Left lung (tissue), 14 donors: ENCODE measurements at places on chromosomes 7 and 10. TPM values are rescaled to one million over a fixed set of nuclear protein-coding genes. Genes with fewer than 3 reads are reported as not detected.

GRCh38 chr10:30798646-30799185 is 169.2 kb upstream of the LYZL2 start:
- DNase-seq = no peak
- H3K27me3 ChIP-seq = no peaks in the 10 kb centered on the region
- H3K27ac ChIP-seq = no peak overlapping the region

Gene MARCHF5
- polyA plus RNA-seq = 70.6 TPM

DNA sequence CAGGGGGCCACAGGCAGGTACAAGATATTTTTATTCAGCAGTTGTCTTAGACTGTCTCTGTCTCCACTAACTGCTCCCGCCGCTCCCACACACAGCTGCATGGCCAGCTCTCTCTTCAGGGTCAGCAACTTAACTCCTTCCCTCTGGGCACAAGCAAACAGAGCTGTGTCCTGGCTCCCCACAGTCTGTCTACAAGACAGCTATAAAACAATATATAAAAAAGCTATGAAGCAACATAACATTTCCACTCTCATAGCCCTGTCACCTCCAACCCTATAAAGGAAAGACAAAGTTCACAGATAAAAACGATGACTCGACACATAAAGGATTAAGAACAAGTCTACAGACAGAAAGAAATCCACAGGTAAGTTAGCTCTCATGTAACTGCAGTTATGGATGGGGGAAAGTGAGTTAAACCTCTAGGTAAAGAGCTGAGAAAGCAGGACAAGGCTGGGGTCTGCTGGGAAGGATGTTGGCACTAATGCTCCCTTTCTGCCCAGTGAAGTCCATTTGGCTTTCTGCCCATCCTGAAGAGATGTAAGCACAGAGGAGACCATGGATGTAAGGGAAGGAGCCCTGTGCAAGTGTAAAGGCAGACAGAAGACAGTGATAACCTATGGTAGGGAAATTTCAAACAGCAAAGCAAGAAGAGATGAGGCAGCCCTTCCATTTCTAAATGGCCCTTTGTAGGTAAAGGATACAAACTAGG is 27.0 kb downstream of the RAPGEF5 start:
- H3K27me3 ChIP-seq = no peaks in the 10 kb centered on the region
- no peak for DNase-seq
- no peaks in the 10 kb centered on the region for H3K4me1 ChIP-seq

GRCh38 chr10:131698986-131699385 is 201.8 kb upstream of the PPP2R2D start:
- H3K36me3 ChIP-seq = no peaks in the 10 kb centered on the region
- no peak overlapping the region for H3K27ac ChIP-seq
- no peak for DNase-seq
- H3K4me1 ChIP-seq = no peaks in the 10 kb centered on the region
- H3K4me3 ChIP-seq = no peak overlapping the region

- H3K27me3 ChIP-seq = no peaks in the 10 kb centered on the region
- peaks cover 39% of the 10 kb centered on the region for H3K36me3 ChIP-seq
- no peak overlapping the region for H3K27ac ChIP-seq
- no peak for DNase-seq
These were observed 218.9 kb downstream of the TNS3 start for GRCh38 chr7:47362984-47363383.

DNA sequence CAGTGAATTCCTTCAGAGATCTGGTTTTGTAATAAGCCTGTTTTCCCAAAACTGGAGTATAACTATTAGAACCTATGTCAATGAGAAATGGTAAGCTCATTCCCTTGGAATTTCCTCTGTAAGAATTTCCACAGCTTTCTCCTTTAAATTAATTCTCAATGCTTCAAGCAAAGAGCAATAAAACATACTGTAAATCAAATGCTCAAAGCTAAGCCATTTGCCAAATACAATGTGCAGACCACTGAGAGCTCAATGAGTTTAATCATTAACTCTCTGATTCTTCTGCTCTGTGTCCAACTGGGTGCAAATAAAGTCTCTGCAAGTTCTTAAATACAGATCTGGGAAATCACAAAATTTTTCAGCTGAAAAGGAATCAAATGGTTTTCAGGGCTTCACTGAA is 227.6 kb upstream of the IMMP2L start:
- H3K4me1 ChIP-seq = no peaks in the 10 kb centered on the region
- no peak overlapping the region for H3K27ac ChIP-seq
- H3K36me3 ChIP-seq = peaks cover 29% of the 10 kb centered on the region
- no peak for DNase-seq
- H3K4me3 ChIP-seq = no peak overlapping the region

GRCh38 chr7:41708581-41709358 is 5.9 kb upstream of the INHBA start:
- H3K4me3 ChIP-seq = no peak overlapping the region
- no peak for DNase-seq
- no peaks in the 10 kb centered on the region for H3K4me1 ChIP-seq
- no peaks in the 10 kb centered on the region for H3K36me3 ChIP-seq
- H3K27ac ChIP-seq = no peak overlapping the region

Gene IDI1
- 85.0 TPM for polyA plus RNA-seq

DNA sequence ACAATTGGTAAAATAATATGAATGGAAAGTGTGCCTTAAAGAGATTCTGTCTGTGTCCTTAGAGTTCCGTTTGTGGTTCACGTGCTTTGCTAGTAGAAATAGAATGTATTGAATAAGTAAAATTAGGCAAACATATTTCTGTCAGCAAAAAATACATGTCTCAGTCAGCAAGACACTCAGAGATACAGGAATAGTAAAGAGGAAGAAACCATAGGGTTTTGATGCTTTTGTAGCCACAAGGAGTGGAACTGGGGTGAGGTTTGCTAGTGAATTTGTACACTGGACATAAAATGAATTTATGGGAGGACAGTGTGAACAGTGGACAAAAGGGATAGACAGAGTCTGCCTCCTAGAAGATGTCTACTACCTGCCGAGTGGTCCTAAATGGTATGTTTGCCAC is 289.2 kb upstream of the NRP1 start:
- H3K27ac ChIP-seq = peak overlapping the region; percentile 8
- H3K36me3 ChIP-seq = no peaks in the 10 kb centered on the region
- DNase-seq = no peak
- H3K4me3 ChIP-seq = no peak overlapping the region
- H3K27me3 ChIP-seq = no peaks in the 10 kb centered on the region

DNA sequence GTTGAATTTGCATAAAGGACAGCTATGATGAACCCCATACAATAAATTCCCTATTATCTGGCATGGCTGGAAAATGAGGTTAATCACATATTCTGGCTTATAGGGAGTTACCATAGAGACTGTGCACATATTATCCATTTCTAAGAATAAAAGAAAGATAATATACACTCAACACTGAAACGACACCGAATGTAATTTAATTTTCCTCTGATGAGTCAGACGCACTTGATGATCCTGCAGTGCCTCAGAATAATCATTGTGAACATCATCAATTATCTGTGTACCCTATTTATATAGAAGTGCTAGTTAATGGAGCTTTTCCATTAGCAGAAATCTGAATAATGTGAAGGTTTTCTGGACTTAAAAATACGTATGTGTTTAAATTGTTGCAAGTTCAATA is 60.2 kb downstream of the SGCE start:
- H3K4me1 ChIP-seq = peaks cover 6% of the 10 kb centered on the region
- DNase-seq = no peak
- H3K36me3 ChIP-seq = no peaks in the 10 kb centered on the region
- H3K4me3 ChIP-seq = no peak overlapping the region

GRCh38 chr7:50349963-50350944 is 45.7 kb downstream of the IKZF1 start:
- H3K4me3 ChIP-seq = no peak overlapping the region
- peak overlapping the region; percentile 75 for H3K27ac ChIP-seq
- DNase-seq = no peak
- no peaks in the 10 kb centered on the region for H3K4me1 ChIP-seq
- H3K27me3 ChIP-seq = no peaks in the 10 kb centered on the region

Gene MPP7
- polyA plus RNA-seq = 12.7 TPM

Gene SPDYE5
- polyA plus RNA-seq = 6.8 TPM
